ENCODE measurements at places on chromosomes 1 and 21.

DNA sequence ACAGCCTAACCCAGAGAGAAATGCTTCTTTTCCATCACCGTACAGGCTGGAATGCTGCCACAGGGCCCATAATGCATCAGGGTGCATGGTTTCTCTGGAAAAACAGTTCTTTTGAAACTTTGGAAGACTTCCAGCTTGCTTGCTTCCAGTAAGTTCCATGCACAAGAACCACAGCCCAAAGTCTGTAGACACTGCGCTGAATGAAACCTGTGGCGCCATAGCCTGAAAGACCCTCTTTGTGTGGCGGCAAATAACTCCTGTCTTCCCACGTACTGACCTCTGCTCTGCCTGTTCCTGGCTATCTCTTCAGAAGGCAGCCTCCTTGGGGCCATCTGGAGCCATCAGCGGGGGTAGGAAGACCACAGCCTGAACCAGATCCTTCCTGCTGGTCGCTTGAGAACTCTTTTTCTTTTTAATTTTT is 15.1 kb downstream of the MIIP start:
- DNase-seq = no peak

GRCh38 chr1:52748119-52748518 is 21.9 kb downstream of the ZYG11B start:
- DNase-seq = no peak

- DNase-seq = peak; percentile 96
Measured at GRCh38 chr21:38277501-38278131, 20.8 kb downstream of the KCNJ15 start.

DNA sequence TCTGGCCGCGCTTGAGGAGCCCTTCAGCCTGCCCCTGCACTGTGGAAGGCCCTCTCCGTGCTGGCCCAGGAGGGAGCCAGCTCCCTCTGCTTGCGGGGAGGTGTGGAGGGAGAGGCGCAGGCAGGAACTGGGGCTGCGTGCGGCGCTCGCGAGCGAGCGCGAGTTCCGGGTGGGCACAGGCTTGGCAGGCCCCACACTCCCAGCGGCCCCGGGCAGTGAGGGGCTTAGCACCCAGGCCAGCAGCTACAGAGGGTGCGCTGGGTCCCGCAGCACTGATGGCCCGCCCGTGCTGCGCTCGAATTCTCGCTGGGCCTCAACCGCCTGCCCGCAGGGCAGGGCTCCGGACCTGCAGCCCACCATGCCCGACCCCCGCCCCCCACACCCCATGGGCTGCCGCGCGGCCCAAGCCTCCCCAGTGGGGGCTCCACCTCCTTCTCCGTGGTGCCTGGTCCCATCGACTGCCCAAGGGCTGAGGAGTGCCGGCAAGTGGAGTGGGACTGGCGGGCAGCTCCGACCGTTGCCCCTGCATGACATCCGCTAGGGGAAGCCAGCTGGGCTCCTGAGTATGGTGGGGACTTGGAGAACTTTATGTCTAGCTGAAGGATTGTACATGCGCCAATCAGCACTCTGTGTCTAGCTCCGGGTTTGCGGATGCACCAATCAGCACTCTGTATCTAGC is 46.0 kb downstream of the COL24A1 start:
- no peak for DNase-seq

DNA sequence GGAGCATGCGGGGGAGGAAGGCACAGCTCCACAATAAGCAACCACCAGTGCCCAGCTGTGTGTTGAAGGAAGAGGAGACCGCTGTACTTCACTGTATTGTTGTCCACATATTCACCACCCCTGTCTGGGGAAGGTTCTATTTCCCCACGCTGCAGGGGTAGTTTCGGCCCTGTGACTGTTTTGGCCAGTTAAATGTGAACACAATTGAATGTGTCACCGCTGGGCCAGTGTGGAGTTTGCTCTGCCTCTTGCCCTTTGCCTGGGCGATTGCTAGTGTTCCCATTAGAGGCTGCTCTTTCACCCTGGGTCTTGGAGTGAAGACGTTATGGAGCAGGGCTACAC is 32.6 kb downstream of the UBE4B start:
- no peak for DNase-seq

DNA sequence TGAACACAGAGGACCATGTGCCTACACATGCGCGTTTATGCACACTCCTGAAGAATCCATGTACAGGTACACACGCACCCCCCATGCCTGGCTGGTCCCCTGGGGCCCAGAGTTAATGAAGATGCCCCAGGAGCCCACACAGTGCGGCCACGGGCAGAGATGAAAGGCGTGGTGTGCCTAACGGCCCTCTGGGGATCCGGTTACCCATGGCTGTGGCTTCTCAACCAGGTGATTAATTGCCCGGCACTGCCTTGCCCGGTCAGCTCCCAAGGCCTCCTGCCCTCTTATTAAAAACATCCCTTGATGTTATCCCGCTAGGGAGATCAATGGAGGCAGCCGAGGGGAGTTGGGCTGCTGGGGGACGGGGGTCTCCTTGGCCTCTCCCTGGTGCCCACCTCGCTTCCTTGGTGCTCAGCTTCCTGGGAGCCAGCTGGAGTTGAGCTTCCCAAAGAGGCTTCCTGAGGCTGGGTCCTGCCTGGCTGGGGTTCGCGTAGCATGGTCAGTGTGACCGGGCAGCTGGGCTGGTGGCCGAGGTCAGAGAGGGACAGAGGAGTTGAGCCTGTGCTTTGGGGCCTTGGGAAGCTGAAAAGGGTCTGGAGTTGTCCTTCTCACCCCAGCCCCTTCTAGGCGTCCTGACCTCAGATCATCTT is 75.0 kb upstream of the WNT4 start:
- DNase-seq = no peak

DNA sequence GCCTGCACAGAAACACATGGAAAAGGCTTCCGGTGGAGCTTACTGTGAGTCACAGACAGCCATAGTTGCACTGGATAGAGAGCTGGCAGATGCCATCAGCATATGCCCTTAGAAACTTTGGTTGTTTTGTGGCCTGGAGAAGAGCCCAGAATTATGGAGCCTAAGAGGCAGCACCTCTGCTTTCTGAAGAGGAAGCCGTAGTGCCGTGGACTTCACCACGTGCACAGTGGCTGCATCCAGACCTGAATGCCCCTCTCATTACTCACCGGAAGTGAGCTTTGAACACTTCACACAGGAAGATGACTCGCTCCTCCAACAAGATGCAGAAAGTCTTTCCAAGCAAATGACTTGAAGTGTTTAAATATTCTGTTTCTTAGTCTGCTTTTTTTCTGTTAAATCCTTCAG is 28.4 kb downstream of the JUN start:
- peak; percentile 96 for DNase-seq

- DNase-seq = no peak
Measured at GRCh38 chr1:29470087-29470787, 233.9 kb downstream of the PTPRU start.

- no peak for DNase-seq
Measured at GRCh38 chr1:118914379-118915161, 73.6 kb downstream of the TBX15 start.

DNA sequence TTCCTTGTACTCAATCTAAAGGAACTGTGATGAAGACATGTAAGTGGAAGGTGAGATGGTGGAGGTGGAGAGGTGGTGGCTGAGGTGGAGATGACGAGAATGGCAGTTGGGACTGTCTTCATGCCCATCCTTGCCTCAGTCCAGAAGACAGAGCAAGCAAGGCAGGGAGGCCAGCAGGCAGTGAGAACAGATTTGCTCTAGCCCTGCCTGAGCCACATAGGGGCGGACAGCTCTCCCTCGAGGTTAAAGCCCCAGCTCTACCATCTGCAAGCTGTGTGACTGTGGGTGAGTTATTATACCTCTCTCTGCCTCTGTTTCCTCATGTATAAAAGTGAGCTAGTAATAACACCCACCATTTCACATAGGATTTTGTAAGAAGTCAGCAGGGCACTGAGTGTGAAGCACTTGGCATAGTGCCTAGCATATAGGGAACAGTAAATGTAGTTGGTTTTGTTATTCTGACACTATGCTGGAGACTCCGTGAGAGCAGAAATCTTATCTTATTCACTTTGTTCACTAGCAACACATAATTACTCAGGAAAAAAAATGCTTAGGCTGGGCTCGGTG is 4.8 kb upstream of the FAM110D start:
- DNase-seq = no peak

GRCh38 chr1:167565922-167566321 is 12.4 kb upstream of the CREG1 start:
- DNase-seq = no peak

DNA sequence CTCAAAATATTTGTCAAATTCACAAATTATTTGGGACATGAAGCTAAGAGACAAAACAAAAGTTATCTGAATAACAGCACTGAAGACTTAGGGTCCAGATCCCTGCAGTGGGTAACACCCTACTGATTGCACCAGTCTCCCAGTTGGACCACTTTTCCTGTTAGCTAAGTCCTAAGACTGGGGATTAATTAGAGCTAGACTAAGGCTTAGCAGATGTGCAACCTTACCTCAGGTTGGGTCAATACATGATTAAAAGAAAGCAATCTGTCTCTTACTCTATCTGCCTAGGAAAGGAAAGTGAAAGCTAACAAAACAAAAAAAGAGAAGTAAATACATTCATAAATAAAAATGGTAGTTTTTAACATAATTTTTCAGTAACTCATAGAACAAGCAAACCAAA is 737.2 kb upstream of the CHRM3 start:
- DNase-seq = no peak

DNA sequence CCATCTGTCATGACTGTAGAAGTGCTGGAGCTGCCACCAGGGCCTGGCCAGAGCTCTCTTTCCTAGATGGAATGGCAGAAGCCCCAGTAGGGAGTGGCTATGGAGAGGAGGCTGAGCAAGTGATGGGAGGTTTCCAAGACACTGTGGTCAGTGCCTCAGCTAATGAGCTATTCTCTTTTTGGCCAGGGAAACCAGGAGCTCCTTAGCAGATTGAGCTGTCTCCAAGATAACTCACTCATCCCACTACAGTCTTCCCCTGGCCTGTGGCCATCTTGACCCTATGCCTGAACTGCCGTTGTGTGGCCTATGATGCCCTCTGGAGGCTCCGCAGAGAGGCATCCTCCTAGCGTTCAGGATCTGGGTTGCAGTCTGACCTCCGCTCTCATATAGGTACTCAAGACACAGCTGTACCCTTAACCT is 60.5 kb downstream of the ERI3 start:
- peak; percentile 10 for DNase-seq

- no peak for DNase-seq
Measured at GRCh38 chr1:31621498-31621820, 4.0 kb downstream of the HCRTR1 start.

DNA sequence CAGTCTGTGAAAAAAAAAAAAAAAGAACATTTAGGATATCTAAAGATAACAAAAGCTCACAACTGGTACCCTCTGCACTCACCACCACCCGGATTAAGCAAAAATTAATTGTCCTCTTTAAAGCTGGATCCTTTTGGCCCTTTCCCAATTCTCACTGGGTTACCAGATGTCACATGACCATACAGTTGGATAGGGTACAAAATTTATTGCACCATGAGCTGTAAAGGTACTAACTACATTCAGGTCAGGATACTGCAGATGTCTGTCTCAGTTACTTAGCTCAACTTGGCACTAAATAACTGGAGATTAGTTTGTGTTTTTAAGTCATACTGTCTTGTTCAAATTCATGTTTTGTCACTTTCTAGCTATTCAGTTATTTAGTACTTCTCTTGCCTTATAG is 96.3 kb downstream of the GPATCH2 start:
- no peak for DNase-seq

GRCh38 chr1:47708658-47709018 is 270.8 kb downstream of the FOXD2 start:
- no peak for DNase-seq

- DNase-seq = no peak
Measured at GRCh38 chr1:215477632-215478031, 89.5 kb upstream of the KCTD3 start.

DNA sequence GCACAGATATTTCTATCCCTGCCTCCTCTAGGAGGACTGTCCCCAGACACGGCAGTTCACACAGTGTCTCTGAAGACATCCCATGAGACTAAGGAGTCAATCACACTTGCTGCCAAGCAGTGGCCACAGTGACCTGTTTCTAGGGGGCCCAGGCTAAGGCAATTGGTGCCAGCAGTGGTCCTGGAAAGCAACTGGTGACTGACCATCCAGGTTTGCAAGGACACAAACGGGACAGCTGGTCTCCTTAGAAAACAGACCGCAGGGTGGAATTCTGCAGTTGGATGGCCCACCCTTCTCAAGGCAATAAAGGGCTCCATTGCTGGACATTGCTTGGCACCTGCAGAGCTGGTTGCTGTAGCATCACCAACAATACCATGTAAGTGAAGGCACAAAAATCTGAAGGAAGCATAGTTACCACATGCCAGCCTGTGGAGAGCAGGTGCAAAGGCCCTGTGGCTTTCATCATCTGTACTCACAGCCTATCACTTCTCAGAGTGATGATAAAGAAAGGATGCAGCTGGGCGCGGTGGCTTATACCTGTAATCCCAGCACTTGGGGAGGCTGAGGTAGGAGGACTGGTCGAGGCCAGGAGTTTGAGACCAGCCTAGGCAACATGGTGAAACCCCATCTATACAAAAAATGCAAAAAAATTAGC is 81.5 kb downstream of the STUM start:
- no peak for DNase-seq

- peak; percentile 49 for DNase-seq
Measured at GRCh38 chr1:237562242-237562823, 328.4 kb downstream of the ZP4 start.

GRCh38 chr1:234602334-234603220 is 7.4 kb downstream of the IRF2BP2 start:
- peak; percentile 93 for DNase-seq

- no peak for DNase-seq
Measured at GRCh38 chr1:167418391-167418790, 99.9 kb downstream of the CD247 start.

- DNase-seq = no peak
Measured at GRCh38 chr1:151815716-151816327, 10.6 kb upstream of the LINGO4 start.

- no peak for DNase-seq
Measured at GRCh38 chr1:230763927-230764591, 16.9 kb downstream of the CAPN9 start.

DNA sequence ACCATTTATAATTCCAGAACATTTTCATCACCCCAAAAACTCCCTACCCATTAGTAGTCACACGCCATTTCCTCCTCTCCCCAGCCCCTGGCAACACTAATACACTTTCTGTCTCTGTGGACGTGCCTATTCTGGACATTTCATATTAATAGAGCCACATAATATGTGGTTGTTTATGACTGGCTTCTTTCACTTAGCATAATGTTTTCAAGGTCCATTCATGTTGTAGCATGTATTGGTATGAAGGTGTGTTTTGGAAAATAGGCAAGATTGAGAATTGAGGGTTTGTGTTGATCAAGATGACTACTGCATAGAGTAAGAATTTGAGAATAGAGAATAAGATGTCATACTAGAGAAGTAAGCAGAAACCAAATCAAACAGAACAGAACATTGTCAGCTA is 67.5 kb downstream of the ZFYVE9 start:
- DNase-seq = no peak

- no peak for DNase-seq
Measured at GRCh38 chr21:38041493-38041892, 125.2 kb upstream of the KCNJ6 start.

- no peak for DNase-seq
Measured at GRCh38 chr1:195185736-195186135, 1422.5 kb downstream of the KCNT2 start.
